ENCODE measurements at places on chromosomes 5 and 9.

DNA sequence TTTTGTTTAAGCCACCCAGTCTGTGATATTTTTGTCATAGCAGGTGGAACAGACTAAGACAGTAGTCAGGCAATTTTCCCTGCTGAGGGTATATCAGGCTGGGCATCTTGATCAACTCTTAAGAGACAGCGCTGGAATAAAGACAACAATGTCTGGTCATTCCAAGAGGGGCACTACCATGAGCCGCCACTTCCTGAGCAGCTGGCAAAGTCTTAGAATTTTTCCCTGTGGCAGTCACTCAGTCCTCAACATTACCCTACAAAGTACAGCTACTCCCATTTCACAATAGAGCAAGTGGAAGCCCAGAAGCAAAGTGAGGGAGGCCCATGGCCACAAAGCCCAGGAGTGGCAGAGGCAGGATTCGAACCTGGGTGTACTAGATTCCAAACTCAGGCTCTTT is 74.8 kb downstream of the SH3PXD2B start:
- DNase-seq, result no peak

- DNase-seq, result no peak
Measured at GRCh38 chr5:15008921-15009320, 137.3 kb upstream of the ANKH start.

- no peak for DNase-seq
Measured at GRCh38 chr9:85030316-85030715, 360.8 kb downstream of the NTRK2 start.

- no peak for DNase-seq
Measured at GRCh38 chr5:115813719-115814118, 2.7 kb downstream of the CDO1 start.

DNA sequence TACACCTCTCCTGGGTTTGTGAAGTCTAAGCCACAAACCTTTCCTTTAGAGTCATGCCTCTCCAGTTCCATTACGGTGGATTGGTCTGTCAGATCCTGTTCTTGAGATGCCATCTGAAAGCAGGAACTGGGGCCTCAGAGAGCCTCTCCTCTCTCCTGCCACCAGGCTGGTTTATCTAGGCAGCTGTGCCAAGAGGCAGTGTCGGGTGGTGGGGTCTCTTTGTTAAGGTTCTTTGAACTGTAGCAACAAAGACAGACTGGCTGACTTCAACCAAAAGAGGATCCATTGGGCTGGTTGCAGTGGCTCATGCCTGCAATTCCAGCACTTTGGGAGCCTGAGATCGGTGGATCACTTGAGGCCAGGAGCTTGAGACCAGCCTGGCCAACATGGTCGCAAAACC is 66.0 kb upstream of the ANGPTL2 start:
- DNase-seq, result no peak

GRCh38 chr9:131838530-131839280 is 98.8 kb upstream of the RAPGEF1 start:
- DNase-seq, result no peak

DNA sequence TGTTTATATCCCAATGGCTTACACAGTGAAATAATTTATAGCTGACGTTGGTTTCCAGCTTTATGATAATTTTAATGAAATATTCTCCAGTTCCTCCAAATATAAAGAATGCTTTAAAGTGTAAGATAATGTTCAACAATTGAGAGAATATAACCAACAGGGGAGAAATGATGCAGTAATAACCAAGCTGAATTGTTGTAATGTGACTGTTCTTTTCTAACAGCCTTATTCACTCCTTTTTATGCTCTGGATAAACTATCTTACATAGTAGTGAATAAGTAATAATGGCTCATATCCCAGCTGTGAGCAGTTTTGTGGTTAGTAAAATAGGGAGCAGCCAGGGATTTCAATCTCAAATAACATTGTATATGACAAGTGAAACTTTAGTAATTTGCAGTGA is 2348.7 kb upstream of the ACO1 start:
- DNase-seq, result no peak

DNA sequence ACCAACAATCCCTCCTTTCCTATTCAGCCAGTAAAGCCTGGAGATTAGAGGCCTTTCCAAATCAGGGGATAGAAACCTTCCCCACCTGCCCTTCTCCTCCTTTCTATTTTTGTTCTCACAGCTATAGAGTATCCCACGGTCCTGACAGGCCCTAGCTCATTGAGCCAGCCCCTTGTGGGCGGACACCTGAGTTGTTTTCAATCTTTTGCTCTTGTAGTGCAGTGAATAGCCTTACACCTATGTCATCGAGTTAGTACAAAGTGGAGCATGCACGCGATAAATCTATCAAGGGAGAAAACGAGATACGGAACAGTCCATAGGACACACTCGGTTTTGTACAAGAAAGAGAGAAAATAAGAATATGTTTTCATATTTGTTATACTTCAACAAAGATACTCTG is 77.2 kb downstream of the TSPAN17 start:
- no peak for DNase-seq

DNA sequence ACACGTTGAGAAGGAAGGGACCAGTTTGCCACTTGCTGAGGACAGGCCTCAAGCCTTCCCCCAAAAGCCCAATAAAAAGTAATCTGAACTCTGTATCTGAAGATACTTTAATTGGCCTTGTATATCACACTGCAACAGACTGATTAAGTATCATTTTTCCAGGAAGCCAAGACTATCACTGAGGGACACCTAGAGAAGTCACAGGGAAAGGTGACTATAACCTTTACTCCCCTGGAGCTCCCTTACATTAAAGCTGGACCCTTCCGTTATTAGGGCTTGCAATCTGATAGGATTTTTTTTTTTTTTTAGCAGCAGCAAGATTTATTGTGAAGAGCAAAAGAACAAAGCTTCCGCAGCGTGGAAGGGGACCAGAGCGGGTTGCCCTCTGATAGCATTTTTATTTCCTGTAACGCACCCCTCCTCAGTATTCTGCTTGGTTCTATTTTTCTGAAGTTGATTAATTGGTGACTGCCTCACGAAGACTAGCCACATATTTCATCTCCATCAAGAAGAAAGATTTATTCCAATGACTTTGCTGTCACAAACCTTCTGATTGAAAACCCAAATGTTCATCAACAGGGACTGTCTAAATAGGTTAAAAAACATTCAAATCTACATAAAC is 2.7 kb downstream of the CDC14B start:
- no peak for DNase-seq

DNA sequence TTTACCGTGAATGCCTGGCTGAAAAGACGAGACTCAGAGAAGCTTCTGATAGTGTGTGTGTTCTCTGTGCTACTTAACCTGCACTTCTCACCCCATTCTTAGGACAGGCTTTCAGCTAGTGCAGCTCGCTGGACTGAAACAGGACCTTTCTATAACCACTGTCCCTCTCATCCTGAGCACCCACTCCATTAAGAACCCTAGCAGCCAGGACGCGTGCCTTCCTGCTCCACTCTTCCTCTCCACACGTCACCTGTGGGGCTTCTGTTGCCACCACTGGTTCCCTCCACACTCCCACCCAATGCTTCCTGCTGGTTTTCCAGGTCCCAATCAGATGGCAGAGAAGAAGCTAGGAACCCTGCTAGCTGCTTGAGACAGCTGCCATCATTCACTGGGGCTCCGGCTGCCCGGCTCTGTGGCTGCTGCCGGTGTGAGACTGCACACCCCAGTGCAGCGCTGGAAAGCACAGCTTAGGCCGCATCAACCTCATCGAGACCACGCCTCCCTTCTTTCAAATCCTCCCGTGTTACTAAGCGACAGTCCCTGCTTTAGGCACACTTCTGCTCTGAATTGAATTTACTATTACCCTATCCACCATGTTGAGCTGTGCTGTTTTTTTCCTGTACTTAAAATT is 44.0 kb downstream of the RNF130 start:
- no peak for DNase-seq

GRCh38 chr5:134225780-134226440 is at the start of gene PPP2CA:
Gene PPP2CA, minus strand, starts transcription at chr5:134226073. Its CDS starts 212 bp downstream, at chr5:134225861.
- peak; percentile 97 for DNase-seq

DNA sequence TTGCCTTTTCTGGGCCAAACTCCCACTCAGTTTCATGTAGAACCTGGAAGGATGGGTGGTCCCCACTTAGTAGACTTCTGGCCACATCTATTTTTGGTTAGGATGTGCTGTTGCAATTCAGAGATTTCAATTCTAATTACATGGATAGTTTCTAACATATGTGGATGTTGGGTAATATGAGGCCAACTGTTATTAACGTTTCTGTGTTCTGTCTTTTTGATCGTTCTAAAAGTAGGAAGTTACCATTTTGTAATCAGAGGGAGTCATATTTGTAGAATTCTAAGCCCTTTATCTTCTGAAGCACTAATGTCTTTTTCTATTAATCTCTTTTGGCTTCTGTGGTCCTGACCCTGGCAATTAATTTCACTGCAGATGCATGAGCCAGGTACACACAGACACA is 141.6 kb upstream of the SPEF2 start:
- DNase-seq, result no peak

- no peak for DNase-seq
Measured at GRCh38 chr5:22901885-22902284, 48.7 kb upstream of the CDH12 start.

GRCh38 chr9:116476935-116477381 is 210.1 kb upstream of the TRIM32 start:
- no peak for DNase-seq

- peak; percentile 38 for DNase-seq
Measured at GRCh38 chr5:159764283-159765134, 151.8 kb upstream of the ADRA1B start.

Measured in HTR-8/SVneo (cell line).